ENCODE measurements at places on chromosomes 6 and 20.

DNA sequence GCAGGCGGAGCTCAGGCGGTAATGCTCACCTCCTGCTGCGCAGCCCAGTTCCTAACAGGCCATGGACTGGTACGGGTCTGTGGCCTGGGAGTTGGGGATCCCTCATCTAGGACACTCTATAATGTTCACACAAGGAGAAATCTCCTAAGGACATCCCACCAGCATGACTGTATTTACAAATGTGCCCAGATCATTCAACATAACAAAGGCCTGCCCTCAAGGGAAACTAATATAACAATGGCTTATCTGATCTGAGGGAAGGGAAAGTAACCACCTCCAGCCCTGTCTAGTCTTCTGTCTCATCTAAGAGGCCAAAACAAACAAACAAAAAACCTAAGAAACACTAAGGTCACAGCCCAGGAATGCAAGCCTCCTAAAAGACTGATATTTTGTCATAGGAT lies 232.8 kb downstream of the RNGTT start:
- no peak for DNase-seq

DNA sequence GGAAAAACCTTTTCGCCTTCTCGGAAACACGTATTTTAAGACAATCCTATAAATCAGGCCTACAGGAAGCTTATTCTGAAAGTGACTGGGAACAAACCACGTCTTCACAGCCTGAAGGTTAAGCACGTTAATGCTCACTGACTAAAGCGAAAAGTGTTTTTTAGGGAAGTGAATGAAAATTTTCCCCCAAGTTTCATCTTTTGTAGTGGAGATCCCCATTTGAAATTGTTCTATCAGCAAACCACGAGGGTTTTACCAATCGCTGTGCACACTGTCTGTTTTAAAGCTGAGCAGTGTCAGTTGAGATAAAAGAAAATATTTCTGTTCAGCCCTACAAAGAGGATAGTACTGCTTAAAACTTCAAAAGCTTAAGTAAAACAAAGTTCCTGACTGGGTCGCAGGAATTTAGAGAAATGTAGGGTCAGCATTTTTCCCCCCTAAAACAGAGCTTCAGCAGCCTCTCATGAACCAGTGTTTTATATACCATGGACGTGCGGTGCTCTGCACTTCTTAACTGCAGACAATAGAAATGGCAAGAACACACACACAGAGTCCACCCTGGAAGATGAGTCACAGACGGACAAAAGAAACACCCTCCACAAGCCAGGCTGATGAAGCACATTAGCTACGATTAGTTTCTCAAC lies 34.9 kb downstream of the SLC22A23 start:
- no peak for DNase-seq

DNA sequence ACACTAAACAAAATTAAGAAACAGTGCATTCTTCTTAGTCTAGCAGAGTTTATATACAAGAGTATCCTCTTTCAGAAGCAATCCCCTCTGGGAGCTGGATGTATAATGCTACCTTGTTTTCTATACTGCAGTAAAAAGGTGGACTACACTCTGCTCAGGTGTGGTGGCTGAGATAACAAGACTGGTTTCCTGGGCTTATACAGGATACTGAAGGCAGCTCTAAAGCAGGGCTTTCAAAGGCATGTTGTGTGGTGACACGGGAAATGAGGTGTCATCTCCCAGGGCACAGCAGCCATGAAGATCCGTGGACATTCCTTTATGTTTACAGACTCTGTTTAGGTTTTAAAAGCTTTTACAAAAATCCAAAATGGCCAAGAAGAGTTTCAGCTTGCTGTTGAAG lies 136.7 kb downstream of the MAP3K4 start:
- DNase-seq, result no peak

DNA sequence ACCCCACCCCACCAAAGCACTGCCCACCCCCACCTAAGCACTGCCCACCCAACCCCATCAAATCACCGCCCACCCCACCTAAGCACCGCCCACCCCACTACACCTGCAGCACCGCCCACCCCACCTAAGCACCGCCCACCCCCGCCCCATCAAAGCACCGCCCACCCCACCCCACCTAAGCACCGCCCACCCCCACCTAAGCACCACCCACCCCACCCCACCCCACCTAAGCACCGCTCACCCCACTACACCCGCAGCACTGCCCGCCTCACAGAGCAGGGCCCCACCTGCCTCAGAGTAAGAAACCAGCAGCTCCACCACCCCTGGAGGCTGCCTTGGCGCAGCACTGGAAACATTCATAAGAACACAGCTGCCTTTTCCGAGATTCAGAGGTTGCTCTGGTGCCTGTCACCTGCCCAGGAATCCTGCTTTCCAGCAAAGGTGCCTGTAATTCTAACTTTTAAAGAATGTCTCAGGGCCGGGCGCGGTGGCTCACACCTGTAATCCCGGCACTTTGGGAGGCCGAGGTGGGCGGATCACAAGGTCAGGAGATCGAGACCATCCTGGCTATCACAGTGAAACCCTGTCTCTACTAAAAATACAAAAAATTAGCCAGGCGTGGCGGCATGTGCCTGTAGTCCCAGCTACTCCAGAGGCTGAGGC lies 148.2 kb downstream of the BMP7 start:
- DNase-seq, result no peak

- DNase-seq, result peak; percentile 19
These were observed 796 bp upstream of the RREB1 start for GRCh38 chr6:7106752-7107577.

DNA sequence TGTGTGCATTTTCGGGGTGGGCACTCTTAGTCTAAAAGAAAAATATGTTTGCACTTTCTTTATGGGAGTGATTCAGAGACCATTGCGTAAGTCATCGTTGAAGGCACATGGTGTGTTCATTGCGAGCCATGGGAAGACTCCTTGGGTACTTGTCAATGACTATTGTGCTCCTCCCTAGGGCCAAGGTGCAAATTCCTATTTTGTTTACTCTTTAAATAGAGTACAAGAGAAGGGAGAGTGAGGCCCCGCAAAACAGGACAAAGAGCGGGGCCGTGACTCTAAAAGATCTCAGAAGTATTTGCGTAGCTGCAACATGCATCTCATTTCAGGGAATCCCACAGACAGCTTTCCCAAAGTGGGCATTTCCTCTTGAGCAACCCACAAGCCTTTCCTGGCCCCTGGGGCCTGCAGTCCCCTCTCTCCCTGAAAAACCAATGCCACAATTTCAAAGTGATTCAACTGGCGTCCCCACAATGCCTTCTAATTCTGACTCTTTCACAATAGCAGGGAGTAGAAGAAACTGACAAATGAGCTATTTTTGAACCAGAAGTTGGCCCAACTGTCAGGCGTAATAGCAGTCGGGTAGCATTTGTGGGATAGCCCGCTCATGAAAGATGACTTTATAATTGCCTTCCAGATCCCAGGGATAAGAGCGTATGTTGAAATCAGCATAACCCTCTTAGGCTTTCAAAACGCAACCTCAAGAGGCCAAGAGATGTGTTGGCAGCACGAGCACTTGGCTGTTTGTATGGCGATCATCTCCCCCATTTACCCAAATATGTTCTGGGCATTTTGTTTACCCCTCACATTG lies 277.9 kb upstream of the BMP2 start:
- no peak for DNase-seq

GRCh38 chr20:54092021-54092420 lies 21.6 kb upstream of the BCAS1 start:
- no peak for DNase-seq

GRCh38 chr6:138287144-138287955 lies 69.1 kb upstream of the PBOV1 start:
- DNase-seq, result no peak

DNA sequence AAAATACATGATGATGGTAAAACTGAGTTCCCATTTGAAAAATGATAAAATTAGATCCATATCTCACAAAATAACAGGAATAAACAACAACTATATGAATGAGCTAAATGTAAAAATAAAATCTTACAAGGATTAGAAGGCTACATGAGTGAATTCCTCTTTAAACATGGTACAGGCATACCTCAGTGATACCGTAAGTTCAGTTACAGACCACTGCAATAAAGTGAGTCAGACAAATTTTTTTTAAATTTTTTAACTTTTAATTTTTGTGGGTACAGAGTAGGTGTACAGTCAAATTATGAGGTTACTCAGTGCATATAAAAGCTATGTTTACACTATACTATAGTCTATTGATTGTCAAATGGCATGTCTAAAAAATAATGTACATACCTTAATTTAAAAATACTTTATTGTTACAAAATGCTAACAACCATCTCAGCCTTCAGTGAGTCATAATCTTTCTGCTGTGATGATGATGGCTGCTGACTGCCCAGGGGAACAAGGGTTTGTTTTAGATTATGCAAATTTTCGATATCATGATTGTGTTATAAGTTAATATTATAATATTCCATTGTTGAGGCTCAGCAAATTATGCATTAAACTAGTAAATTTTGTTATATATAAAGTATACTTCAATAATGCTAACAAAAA lies 222.8 kb upstream of the RUNX2 start:
- DNase-seq, result no peak

DNA sequence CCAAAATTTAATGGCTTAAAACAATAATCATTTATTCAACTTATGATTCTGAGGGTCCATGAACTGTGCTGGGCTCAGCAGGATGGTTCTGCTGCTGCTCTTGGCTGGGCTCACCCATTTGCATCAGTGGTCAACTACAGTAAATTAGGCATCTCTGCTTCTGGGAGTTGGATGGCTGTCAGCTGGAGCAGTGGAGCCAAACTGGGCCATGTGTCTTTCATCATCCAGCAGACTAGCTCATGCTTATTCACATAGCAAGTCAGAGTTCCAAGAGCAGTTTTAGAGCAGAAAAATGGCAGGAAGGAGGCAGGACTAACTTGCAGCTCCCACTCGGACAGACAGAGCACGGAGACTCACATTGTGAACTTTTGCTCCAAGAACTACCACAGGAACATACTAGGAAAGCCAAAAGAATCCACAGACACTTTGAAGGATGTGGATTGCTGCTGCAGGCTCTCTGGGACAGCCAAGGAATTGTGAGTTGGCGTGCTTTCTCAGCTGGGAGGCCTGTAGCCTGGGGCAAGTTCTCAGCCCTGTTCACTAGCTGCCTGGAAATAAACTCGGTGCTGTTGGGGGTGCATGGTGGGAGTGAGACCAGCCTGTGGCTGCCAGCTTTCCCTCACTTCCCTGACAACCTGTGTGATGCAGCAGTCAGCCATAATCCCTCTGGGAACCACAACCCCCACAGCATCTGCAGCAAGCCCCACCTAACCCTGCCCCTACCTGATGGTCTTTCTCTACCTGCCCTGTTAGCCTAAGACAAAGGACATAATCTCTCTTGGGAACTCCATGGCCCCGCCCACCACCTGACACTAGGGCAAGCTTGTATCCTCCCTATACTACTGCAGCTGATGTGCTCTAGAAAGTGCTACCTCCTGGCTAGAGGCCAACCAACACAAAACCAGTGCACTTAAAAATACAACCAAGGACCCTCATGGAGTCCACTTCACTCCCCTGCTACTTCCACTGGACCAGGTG lies 129.0 kb downstream of the JPH2 start:
- DNase-seq, result no peak

DNA sequence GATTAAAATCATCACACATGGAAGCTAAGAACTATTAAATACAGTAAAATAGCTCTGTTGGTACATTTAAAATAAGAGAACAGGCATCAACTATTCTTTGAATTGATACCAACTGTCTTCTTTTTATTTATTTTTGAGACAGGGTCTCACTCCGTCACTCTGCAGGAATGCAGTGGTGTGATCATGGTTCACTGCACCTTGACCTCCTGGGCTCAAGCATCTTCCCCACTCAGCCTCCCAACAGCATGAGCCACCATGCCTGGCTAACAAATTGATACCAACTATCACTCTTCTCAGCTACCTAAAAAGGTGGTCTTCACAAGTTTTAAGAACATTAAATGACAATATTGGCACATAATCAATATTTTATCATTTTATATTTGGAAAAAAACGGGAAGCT lies 7.8 kb upstream of the PNISR start:
- no peak for DNase-seq

DNA sequence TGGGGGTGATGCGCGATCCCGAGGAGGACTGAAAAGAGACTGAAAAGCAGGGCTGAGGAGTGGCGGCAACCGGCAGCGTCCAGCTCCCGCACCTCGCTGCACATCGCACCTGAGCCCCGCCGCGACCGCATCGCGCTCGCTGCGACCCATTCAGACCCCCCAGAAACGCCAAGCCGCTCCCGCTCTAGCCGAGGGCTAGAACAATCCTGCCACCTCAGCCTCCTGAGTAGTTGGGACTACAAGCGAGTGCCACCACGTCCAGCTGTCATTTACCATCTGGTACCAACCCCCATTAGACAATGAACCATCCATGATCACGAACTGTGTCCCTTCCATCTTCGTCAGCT lies 33.2 kb downstream of the HLA-A start:
- DNase-seq, result no peak

DNA sequence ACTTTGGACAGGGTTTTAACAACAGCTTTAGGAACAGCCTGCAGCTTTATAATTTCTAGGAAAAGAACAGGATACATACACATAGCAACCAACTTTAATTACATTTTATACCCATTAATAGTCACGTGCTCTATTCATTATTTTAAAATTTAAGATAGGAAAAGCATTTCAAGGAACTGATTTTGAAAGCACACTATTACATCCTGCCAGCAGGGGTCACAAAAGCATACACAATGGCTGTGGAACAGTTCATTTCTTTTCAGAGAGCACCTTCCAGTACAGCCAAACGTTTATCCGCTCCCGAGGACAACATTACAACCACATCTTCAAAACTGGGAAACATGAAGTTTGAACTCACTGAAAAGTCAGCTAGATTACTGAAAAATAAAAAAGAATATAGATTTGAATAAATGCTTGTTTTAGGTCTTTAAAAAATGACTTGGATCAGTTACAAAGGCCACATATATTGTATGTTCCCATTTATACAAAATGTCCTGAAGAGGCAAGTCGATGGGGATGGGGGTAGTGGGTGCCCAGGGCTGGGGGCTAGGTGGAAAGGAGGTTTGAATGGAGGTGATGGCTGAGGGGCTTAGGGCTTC lies 104.6 kb upstream of the EXOC2 start:
- DNase-seq, result peak; percentile 73

- no peak for DNase-seq
These were observed 88.2 kb upstream of the STXBP5 start for GRCh38 chr6:147116056-147116455.

DNA sequence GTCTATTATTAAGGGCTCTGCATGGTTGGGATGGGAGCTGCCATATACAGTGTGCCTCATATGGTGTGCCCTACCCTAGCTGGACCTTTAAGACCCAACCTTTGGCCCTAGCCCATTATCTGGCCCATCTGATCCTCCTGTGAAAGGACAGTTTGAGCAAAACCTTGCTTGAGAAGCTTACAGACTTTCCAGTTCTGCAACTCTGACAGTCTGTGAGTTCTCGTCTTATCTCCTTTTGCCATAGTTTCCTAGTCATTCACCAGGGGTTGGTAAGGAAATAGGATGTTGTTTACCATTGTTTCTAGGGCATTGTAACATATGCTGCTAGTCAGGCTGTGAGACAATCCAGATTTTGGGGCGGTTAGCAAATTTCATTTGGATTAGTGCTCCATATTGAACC lies 17.2 kb downstream of the CTNNBL1 start:
- DNase-seq, result no peak

- no peak for DNase-seq
These were observed 38.6 kb downstream of the OVOL2 start for GRCh38 chr20:18019068-18019467.

GRCh38 chr6:142531727-142532126 lies 229.9 kb downstream of the ADGRG6 start:
- no peak for DNase-seq
